EH (cell line): ENCODE measurements at places on chromosomes 12 and 14.
A peak's percentile ranks its signal among the peaks of the same experiment; 100 is the strongest.

- DNase-seq, result no peak
These were observed 63.3 kb downstream of the FOXN3 start for GRCh38 chr14:89353766-89354113.

DNA sequence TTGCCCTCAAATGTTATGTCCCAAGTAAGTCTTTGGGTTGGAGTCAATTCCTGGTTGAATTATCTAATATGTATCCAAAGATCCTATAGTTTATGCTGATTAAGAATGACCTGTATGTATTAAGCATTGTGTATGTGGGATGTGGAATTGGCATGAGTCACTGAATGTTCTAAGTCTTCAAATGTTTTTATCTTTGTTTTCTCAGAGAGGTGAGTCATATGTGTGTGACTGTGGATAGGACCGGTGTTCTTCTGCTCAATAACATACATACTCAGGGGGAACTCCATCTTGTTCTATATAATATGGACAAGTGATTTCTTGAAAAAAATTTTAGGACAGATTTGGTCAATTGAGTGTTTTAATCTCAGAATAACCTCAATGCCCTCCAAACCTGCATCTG is 57.9 kb downstream of the NAV3 start:
- peak; percentile 15 for DNase-seq

DNA sequence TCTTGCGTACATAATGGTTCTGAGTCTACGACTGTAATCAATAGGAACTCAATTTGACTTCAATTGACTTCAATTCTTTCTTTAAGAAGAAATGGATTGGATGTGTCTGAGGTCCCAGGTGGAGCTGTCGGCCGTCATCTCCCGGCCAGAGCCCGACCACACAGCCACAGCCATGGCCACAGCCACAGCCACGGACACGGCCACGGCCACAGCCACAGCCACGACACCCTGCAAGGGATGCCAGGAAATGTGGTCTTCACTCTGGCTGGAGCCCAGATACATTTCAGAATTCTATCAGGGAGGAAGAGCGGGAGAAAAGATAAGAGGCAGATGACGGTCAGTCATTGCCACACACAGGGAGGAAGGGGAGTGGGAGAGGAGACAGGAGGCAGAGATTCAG is 58.9 kb downstream of the GALNT9 start:
- no peak for DNase-seq

- no peak for DNase-seq
These were observed 46.5 kb downstream of the FNTB start for GRCh38 chr14:65033181-65033580.

DNA sequence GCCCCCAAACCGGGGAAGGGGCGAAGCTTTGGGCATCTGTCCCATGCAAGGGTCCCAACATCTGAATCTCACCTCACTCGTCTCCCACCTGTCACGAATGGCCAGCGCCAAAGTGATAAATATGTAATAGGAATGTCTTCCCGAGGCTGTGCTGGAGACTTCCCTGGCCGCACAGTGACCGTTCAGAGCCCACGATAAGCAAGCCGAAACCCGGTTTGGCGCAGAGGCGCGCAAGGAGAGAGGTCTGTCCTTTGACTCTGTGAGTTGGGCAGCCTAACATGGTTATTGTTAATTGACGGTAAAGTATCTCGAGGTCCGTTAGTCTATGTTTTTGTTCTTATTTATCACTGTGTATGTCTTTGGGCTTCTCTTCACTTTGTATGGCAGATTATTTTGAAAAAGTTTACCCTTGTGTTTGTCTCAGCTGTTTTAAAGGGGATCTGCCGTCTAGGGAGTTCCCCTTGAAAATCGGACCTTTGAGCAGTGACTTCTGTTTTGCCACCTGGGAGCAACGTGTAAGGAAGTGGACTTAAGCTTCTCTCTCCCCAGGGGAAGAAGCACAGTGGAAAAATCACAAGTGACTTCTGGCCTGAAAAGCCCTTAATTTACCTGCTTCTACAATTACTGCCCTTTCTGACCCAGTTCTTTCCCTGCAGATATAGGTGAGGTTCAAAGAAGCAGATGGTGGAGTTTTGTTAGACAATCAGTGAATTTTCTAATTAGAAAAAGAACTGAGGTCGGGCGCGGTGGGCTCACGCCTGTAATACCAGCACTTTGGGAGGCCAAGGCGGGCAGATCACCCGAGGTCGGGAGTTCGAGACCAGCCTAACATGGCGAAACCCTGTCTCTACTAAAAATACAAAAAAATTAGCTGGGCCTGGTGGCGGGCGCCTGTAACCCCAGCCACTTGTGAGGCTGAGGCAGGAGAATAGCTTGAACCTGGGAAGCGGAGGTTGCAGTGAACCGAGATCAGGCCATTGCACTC is 1.1 kb upstream of the TM9SF1 start:
- peak; percentile 37 for DNase-seq

DNA sequence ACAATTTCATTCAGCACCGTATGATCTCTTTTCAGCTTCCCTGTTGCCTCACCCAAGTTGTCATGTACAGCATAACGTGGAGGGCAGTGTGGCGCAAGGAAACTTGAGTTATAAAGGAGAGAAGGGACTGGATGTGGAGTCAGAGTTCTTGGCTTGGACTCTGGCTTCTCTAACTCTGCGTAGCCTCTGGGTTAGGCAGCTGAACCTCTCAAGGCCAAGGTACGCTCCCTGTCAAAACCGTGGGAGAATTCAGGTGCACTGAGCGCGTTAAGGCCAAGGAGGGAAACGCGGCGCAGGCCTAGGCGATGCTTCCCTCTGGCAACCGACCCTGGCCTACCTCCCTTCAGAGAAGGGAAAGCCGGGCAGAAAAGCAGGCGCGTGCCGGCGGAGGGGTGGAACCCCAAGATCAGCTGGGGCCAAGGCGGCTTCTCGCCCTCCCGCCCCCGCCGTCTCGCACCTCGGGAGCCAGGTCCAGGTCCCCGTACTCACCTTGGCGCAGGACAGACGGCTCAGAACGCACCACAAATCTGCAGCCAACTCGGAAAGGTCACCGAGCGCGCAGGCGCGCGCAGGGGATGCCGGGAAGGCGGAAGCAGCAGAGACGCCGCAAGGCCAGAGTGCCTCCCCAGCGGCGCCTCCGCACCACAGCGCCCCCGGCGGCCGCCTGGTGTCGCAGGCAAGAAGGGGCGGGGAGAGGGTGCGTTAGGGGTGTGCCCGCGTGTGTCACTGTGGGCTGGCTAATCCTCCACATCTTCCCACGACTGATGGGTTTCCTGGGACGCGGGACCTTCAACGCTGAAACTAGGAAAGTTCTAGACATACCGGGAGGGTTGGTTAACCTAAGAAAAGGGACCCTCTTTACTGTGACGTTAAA is 7.0 kb upstream of the TDRD9 start:
- peak; percentile 91 for DNase-seq

DNA sequence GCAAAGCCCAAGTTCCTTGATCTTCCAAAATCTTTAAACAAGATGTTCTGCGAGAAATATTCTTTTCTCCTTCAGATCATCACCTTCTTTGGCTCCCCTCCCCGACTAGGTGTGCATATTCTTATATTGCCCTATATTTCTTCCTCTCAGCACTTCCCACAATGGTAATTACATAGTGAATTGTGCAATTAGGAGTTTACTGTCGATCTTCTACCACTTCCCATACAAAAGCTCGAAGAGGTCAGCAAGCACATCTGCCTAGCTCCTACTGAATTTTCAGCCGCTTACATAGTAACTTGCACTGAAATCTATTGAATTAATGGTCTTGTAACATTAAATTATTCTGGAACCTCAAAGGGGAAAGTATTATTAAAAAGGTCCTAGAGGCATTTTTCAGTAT is 16.7 kb downstream of the OSBPL8 start:
- DNase-seq, result no peak

- DNase-seq, result no peak
These were observed 110.7 kb downstream of the WIF1 start for GRCh38 chr12:65010437-65010836.

GRCh38 chr12:126582231-126582630 is 1517.0 kb downstream of the AACS start:
- no peak for DNase-seq

DNA sequence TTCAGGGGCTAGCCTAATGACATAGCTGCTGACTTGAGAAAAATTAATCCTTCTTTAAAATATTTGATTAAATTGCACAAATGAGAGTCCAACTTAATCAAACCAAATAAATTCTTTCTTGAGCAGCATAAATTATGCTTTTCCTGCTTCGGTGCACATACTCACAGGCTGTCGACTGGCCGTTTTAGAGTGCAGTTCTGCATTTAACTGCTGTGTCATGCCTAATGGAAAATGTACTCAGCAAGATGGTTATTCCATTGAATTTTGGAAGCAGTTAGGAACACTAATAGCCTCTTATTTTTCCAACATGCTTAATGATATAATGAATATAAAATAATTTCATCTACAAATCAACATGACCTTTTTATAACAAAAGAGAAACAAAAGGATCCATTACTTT is 266.1 kb upstream of the LRIG3 start:
- no peak for DNase-seq

DNA sequence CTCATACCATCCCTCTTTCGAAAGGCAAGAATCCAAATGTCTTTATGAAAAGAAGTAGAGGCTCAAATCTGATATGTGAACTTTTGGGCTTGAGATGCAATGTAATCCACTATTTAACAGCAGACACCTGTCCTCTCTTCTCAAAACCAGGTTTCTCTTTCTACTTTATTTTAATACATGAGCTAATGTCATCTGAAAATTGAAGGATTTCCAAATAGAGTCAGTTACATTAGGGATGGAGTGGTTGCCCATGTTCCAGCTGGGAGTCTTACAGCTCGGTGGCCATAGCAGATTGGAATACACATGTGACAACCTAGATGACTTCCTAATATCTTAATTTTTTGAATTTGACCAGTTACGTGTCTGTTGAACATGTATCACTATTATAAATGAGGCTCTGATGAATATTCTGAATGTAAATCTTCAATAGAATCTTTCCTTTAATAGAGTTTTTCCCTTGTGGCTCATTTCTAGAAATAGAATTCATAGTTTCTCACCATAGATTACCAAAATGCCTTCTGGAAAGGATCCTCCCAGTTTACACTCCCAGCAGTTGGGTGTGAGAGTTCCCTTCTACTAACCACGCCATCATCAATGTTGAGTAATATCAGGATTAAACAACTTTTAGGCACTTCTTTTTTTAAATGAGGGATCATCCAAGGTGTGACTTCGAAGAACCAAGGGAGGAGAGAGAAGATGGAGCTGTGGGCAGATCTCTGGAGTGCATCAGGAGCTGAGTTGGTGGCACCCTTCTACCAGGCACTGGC is 49.2 kb downstream of the GPR135 start:
- DNase-seq, result no peak

GRCh38 chr12:46370380-46370734 is 2.2 kb downstream of the SLC38A2 start:
- peak; percentile 34 for DNase-seq

DNA sequence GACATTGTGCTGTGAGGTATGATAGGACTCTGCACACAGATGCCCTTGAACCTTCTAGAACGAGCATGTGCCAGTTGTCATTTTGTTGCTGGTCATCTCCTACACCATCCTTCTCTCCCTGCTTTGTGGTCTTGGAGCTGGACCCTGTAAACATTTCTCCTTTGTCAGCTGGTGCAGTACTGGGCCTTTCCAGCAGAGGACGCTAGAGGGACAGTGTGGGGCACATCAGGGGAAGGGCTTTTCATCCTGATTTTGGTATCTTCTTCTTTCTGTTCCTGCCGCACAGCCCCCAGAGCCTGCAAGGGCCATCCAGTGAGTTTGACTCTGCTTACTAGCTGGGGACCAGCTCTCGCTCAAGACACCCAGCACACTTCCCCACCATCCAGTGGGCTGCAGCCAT is 484.6 kb downstream of the AACS start:
- DNase-seq, result no peak

DNA sequence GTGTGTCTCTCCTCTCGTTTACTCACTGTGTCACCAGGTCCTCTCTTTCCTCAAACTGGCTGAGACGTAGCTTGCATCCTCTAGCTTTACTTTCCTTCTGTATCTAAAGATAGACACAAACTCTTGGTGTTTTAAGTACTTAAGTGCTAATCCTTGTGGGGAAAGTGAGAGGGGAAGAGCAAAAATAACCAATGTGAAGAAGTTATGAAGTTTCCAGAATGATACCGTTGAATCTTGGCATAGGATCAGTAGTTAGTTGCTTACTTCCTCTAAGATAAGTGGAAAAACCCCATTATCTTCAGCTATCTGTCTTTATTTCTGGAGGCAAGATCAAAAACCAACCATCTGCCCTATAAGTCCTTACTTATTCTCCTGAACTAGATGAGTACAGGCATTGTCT is 10.6 kb downstream of the FAR2 start:
- no peak for DNase-seq

DNA sequence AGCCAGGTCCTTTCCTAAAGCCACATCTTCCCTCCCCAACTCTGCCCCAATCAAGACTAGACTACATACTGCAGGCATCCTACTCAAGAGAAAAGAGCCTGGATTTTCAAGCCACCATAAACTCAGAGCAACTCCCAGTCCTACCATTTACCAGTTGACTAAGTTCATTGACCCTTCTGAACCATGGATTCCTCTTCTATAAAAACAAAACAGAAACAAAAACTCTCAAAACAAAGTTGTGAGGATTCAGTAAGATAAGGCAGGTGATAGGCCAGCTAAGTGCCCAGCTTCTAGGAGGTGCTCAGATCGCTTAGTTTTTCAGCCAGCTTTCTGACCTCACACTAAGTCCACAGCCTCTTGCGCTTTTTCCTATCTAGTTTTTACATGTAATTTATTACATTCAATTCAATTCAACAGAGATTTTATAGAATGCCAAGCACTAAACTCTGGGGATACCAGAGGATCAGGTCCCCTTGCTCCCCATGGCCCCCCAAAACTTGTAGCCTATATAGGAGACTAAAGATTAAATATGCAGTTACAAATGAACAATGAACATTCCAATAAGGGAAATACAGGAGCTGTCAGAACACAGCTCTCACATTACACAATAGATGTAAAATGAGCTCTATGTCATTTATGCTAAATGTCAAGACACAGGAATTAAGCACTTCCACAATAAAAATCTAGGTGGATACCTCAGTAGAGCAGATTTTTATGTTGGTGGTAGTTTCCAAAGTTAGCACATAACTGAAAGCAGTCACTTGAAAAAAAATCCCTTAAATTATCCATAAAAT is 104.5 kb upstream of the EGLN3 start:
- no peak for DNase-seq

DNA sequence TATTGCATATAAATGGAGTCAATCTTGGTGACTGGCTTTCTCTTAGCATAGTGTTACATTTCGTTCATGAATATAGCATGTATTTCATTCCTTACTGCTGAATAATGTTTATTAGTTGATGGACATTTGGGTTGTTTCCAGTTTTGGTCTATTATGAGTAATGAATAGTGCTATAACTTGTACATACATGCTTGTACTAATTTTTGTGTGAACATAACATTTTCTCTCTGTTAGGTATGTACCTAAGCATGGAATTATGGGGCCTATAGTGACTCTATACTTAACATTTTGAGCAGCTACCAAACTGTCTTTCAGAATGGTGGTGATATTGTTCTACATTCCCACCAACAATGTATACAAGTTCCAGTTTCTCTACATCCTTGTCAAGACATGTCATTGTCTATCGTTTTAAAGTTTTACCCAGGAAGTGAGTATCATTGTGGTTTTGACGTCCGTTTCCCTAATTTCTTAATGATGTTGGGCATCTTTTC is 23.1 kb downstream of the ATP2A2 start:
- DNase-seq, result peak; percentile 84

GRCh38 chr14:36214476-36215216 is 38.1 kb upstream of the PTCSC3 start:
- no peak for DNase-seq
